ENCODE measurements at places on chromosomes 6 and 20. TPM values are rescaled to one million over a fixed set of nuclear protein-coding genes. Genes with fewer than 3 reads are reported as not detected.

LTV1 gene
- 22.8 TPM for total RNA-seq

HRH3 gene
- not detected for total RNA-seq

PLA2G7 gene
- total RNA-seq, result not detected

RHAG gene
- total RNA-seq, result not detected

GRCh38 chr20:40336533-40336932 is 352.5 kb downstream of the MAFB start:
- H3K4me3 ChIP-seq, result no peak overlapping the region
- no peaks in the 10 kb centered on the region for H3K36me3 ChIP-seq
- H3K27ac ChIP-seq, result no peak overlapping the region
- no peak for DNase-seq
- H3K4me1 ChIP-seq, result no peaks in the 10 kb centered on the region

- no peaks in the 10 kb centered on the region for H3K27me3 ChIP-seq
- no peaks in the 10 kb centered on the region for H3K4me1 ChIP-seq
- DNase-seq, result no peak
- no peak overlapping the region for H3K27ac ChIP-seq
These were observed 19.0 kb downstream of the MCM8 start for GRCh38 chr20:5969348-5969935.

GRCh38 chr6:144069506-144069905 is 25.9 kb downstream of the SF3B5 start:
- H3K4me1 ChIP-seq, result peaks cover 31% of the 10 kb centered on the region
- no peaks in the 10 kb centered on the region for H3K27me3 ChIP-seq
- DNase-seq, result no peak

- H3K4me3 ChIP-seq, result no peak overlapping the region
- H3K36me3 ChIP-seq, result peaks cover 45% of the 10 kb centered on the region
- H3K27ac ChIP-seq, result no peak overlapping the region
- H3K27me3 ChIP-seq, result no peaks in the 10 kb centered on the region
- no peak for DNase-seq
These were observed 27.2 kb downstream of the PANK2 start for GRCh38 chr20:3916364-3916763.

- no peak overlapping the region for H3K27ac ChIP-seq
- no peaks in the 10 kb centered on the region for H3K36me3 ChIP-seq
- peaks cover 12% of the 10 kb centered on the region for H3K4me1 ChIP-seq
- peaks cover 15% of the 10 kb centered on the region for H3K27me3 ChIP-seq
- H3K4me3 ChIP-seq, result no peak overlapping the region
These were observed 57.0 kb upstream of the EPB41L1 start for GRCh38 chr20:36097337-36098151.

DNA sequence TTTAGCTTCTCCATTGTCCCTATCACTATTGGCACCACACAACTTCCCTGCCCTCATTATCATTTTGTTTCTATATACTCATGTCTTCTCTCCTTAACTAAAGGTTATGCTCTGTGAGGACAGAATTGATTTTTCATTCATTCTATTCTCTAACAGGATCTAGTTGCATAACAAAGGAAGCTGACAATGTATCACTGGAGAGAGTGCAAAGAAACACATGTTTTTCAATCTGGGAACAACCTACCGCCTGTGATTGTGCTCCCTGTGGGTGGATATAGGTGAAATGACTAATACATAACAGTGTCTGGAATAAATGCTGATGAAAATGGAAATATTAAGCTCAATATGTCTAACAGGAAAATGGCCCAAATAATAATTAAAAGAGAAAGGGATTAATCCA is 56.6 kb downstream of the COL12A1 start:
- peaks cover 21% of the 10 kb centered on the region for H3K27me3 ChIP-seq
- no peaks in the 10 kb centered on the region for H3K36me3 ChIP-seq
- H3K4me3 ChIP-seq, result no peak overlapping the region
- H3K27ac ChIP-seq, result no peak overlapping the region
- H3K4me1 ChIP-seq, result peaks cover 2% of the 10 kb centered on the region
- no peak for DNase-seq

DNA sequence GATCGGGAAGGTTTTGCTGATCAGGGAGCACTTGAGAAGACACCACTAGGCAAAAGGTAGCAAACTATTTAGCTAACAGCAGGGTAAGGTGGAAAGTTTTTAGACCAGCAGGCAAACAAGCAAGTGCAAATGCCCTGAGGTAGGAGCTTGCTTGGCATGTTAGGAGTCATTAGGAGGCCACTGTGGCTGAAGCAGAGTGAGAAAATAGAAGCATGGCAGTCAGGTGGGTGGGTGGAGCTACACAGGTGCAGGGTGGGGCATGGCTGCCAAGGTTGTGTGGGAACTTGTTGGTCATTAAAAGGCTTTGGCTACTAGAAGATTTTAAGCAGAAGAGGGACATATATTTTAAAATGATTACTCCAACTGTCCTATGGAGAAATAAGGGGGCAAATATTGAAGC is 77.3 kb downstream of the EDN1 start:
- no peaks in the 10 kb centered on the region for H3K36me3 ChIP-seq
- no peaks in the 10 kb centered on the region for H3K4me1 ChIP-seq
- DNase-seq, result no peak
- H3K4me3 ChIP-seq, result no peak overlapping the region
- no peak overlapping the region for H3K27ac ChIP-seq

GRCh38 chr6:53587291-53587690 is 42.4 kb upstream of the GCLC start:
- H3K27me3 ChIP-seq, result no peaks in the 10 kb centered on the region
- no peak for DNase-seq
- no peaks in the 10 kb centered on the region for H3K36me3 ChIP-seq
- peaks cover 14% of the 10 kb centered on the region for H3K4me1 ChIP-seq

- H3K27me3 ChIP-seq, result peaks cover 2% of the 10 kb centered on the region
- no peak for DNase-seq
- no peak overlapping the region for H3K4me3 ChIP-seq
- no peaks in the 10 kb centered on the region for H3K36me3 ChIP-seq
- H3K4me1 ChIP-seq, result no peaks in the 10 kb centered on the region
These were observed 102.4 kb upstream of the CNR1 start for GRCh38 chr6:88268508-88268907.

DNA sequence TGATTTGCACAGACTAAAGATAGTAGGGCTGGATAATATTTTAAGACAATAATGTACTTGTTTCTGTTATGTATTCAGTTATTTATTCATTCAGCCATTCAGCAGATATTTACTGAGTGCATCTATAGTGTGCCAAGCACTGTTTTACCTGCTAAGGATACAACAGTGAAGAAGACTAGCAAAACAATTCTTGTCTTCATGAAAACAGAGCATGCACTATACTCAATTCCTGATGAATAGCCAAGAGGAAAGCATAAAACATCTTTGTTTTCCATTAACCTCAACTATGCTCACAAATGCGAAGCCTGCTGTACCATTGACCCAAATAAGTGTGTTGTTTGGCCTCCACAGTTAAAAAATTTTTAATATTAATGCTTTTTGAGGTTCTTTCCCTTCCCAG is 436.7 kb downstream of the BCKDHB start:
- H3K27me3 ChIP-seq, result peaks cover 15% of the 10 kb centered on the region
- no peak for DNase-seq
- no peaks in the 10 kb centered on the region for H3K4me1 ChIP-seq
- H3K36me3 ChIP-seq, result no peaks in the 10 kb centered on the region
